ENCODE measurements at places on chromosomes 3 and 15.
A peak's percentile ranks its signal among the peaks of the same experiment; 100 is the strongest.

DNA sequence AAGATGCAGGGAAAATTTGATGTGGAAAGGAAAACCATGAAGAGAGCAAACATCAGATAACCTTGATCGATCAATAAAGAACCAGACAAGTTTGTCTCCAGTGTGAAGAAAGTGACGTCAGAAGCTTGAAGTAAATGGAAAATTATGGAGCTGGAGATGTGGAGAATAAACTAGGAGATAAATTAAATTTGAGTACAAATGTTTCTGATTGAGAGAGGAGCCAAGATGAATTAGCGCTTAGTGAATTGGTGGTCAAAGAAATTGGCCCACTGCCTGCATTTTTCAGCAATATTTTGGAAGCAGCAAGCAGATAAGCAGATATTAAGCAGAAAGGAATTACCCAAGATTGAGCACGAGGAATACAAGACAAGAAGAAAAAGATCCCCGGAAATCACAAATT, 567.3 kb upstream of the ZNF385D start:
- DNase-seq: no peak

GRCh38 chr3:194421-194820, 2.1 kb upstream of the CHL1 start:
- DNase-seq: no peak

DNA sequence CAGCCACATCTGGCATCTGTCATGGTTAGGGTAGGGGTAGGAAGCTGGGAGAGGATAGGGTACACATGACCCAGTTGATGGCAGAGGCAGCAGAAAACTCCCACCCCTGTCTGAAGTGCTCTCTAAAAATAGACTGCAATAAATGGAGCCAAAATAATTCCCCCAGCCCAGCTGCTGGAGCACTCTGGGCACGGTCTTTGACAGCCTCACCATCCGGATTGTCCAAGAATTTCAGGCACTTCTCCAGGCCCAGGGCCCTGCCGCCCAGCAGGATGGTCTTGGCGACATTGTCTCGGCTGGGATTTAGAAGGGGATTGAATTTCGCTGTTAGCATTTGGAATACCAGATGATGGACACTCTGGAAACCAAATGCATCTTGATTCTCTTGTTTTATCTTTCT, 103.7 kb downstream of the IQSEC1 start:
- DNase-seq: no peak

- no peak for DNase-seq
These were observed 2.0 kb downstream of the MST1R start for GRCh38 chr3:49901366-49902339.

- DNase-seq: no peak
These were observed 50.6 kb downstream of the KBTBD8 start for GRCh38 chr3:67048715-67049074.

DNA sequence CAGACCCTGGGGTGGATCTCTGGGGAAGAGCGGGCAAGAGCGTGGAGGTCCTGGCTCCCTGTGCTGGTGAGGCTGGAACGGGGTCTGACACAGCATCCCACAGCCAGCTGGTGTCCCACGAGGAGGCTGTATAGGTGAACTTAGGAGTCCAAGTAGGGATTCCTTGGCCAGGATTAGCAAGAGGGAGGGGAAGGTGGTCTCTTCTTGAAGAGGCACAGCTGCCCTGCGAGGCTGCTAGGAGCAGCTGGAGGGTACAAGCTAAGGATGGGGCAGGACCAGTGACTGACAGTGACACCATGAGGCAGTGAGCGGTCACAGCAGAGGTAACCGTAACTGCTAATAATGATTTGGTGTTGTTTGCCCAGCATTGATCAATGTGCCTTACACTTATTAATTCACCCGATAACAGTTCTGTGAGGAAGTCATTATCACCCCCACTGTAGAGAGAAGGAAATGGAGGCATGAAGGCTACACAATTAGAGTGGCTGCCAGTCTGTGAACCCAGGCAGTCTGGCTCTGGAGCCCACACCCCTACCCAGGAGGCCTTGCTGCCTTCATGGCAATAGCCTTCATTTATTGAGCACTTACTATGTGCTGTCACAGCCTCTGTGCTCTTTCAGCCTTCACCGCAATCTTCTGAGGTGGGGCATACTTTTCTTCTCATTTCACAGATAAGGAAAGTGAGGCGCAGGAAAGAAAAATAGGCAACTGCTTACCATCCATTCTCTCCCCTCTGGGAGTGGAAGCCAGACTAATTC, 59.4 kb downstream of the TMEM44 start:
- peak; percentile 21 for DNase-seq

- no peak for DNase-seq
These were observed 38.8 kb downstream of the TM2D3 start for GRCh38 chr15:101613130-101614000.

DNA sequence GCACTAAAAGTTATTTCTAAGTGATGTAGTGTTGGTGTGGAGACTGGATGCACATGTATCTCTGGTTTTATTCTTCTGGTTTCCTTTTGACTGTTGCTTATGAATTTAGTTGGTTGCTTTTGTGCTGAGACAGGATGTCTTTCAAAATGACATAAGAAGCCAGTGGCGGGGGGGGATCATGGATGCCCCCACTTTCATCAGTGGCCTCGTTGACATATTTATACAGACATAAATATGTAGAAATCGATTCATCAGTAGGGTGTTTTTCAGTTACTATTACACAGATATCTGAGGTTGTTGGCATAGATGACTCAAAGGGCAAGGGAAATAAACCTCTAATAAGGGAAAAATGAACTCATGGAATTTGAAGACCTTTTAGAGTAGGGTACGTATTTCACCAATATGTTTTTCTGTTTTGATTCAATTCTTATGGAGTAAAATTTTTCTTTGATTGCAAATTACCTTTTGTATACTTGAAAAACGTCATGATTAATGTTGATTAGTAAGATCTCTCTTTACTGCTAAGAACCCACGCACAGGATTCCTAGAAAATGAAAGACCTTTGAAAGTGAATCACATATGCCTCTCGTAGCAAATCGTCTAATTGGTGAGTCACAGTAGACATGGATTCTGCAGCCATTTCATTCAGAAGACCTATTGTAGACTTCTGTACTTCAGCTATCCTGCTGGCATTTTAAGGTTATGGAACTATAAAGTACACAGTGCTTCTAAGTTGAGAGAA, 97.4 kb upstream of the RBMS3 start:
- DNase-seq: peak; percentile 88

DNA sequence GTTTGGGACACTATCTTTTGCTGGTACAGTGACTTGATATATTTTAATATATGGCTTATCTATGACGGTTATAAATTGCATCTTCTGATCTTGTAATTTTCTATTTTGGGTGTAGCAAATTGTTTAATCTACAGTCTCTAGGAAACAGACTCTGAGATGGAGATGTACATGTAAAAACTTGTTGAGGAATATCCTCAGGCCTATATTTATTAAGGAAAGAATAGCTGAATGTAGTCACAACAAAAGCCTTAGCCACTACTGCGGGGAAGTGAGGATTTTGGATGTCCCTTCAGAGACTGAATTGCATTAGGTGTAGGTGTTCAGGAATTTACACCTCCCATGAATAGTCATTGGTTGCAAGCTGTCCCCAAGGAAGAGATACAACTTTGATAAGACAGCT, 13.8 kb upstream of the OR5K3 start:
- DNase-seq: no peak

DNA sequence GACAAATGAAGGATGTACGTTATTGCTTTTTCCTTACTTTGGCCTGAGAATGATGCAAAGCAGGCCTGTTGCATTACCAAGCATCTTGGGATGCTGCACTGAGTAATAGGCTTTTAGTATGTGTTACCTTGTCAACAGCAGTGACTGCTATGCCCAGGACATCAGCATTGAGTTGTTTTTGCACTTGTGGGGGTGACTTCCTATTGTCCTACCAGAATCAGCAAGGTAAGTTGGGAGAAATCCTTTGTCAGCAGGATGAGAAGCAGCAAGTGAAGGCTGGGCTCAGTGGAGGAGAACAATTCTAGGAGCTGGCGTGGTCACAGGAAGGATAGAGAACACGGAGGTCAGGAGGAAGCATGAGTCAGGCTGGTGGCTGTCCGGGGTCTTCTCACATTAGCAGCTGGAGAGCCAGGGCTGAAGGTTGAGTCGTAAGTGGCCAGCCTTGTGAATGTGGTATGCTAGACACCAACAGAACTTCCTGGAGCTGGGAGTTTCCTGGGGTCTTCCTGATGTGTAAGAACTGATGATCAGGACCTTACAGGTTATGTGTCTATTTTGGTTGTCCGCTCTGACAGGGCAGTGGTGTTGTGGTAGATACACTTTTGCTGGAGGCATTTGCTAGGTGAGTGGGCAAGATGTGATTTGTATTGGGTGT, 142.7 kb downstream of the FNDC3B start:
- peak; percentile 88 for DNase-seq

GRCh38 chr3:131031660-131032059, 5.0 kb downstream of the NEK11 start:
- no peak for DNase-seq

DNA sequence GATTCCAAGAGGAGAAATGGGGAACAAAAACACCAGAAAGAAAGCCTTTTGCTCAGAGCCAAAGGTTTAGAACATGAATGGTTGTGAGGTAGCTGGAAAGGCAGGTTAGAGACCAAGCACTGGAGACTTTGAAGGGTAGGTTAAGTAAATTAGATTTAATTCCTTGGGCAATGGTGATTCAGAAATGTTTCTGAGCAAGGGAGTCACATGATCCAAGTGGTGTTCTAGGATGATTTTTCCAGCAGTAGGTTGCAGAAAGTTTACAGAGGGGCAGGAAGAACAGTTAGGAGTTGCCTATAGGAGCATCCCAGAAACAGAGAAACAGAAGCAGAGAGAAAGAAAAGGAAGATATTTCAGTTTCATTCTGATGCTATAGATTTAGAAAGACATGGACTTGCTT, 139.8 kb downstream of the WDR76 start:
- peak; percentile 51 for DNase-seq

DNA sequence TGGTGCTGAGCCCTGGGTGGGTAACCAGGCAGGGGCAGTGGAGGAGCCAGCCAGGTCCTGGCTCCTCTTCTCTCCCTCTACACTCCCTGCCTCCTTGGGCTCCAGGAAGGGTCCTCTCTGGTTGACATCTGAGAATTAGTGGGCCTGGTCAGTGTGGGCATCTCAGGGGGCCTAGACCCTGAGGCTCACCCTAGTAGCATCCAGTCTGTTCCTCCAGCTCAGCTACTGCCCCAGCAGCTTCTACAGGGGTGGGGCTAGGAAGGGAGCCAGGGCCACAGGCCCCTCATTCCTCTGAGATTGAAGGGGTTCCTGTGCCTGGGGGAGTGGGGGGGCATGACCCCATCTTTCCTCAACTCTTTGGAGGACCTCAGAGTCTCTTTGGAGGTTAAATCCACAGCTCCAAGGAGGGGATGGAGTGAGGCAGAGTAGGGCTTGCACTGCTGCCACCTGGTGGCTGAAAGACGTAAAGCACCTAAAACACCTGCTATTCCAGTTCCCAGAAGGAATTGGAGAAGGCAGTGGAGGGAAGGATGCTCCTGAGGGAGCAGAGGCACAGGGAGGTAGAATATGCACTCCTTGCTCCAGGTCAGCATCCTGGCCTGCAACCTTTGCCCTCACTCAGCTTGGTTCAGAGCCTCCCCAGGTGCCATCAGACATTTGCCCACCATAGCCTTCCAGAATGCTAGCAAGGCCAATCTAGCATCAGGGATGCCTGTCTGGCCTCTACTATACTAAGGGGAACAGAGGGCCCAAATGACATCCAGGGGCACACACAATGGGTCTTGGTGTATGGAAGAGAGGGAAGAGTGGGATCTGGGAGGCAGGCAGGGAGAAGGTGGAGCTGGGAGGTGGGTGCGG, 25.1 kb downstream of the C3orf18 start:
- DNase-seq: peak; percentile 36

DNA sequence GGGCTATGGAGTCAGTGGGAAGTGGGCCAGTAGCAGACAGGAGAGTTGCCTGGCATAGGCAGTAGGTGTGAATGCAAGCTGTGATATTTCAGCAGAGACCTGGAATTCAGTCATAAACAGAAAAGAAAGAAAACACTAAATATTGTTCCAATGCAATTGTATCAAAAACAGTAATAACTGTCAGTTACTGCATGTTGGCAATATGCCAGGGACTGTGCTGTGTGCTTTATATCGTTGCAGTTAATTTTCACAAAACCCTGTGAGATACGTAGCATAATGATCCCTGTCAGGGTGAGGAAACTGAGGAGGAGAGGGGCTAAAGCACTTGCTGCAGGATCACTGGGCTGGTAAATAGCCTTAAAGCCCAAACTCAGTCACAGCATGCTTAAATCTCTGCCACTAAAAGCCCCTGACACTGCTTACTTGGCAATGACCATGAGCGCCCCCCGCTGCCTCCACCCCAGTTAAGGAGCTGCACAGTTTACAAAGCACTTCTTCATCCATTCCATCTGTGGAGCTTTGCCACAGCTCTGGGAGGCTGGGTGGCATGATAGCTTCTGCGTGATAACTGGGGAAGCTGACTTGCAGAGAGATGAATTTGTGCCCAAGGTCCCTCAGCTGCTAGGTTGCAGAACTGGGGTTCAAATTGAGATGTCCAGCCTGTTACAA, 3.9 kb downstream of the SLC6A1 start:
- no peak for DNase-seq

DNA sequence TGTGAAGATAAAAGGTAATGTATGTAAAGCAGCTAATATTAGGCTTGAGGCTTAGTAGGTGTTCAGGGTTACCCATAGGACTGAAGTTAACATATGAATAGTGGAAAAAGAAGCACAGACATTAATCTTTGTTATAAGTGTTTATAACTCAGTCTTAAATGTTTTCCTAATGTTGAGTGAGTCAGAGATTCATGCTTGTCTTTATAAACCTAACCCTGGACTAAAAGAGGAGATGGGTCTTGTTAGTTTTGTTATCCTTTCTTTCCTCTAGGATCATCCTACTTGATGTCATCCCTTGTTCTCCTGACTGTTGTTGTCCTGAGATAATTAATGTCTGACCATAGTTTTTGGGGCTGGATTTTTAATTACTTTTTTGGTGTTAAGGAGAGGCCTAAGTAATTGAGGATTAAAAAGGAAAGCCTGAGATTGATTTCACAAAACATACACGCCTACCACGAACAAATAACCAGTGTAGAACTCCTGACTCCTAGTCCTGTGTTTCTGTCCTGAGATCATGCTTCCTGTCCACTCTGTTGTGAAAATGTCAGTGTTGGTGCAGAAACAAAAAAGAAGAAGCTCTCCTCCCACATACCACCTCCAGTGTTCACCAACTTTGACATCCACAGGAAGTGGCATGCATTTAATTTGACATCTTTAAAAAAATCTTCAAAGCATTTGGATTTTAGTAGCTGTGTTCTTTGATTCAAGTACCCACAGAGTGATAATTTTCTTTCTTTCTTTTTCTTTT, 8.4 kb downstream of the MITF start:
- peak; percentile 38 for DNase-seq

DNA sequence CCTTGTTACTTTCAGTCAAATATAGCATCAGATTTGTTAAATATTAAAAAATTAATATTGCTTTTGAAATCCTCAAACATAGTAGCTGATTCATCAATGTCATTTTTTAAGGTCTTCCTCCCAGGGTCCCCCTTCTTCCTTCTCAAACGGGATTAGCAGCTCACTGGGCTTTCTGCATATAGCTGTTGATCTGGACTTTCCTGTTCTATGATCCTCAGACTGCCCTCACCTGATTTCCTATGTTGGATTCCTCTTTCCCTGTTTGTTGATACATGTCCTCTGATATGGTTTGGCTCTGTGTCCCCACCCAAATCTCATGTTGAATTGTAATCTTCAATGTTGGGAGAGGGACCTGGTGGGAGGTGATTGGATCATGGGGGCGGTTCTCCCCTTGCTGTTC, 5.8 kb downstream of the GUCA1C start:
- DNase-seq: no peak

Data from amniotic epithelial cell (primary cell).